ENCODE measurements at places on chromosomes 12 and 14. TPM values are rescaled to one million over a fixed set of nuclear protein-coding genes. Genes with fewer than 3 reads are reported as not detected.

SMCO3 gene
- total RNA-seq = not detected

ETFBKMT gene
- 1.1 TPM for total RNA-seq

HVCN1 gene
- total RNA-seq = 4.1 TPM

MORN3 gene
- total RNA-seq = 2.7 TPM

SLC4A8 gene
- total RNA-seq = 1.8 TPM

KRT71 gene
- total RNA-seq = not detected

KIF5A gene
- 0.99 TPM for total RNA-seq

OASL gene
- 26.5 TPM for total RNA-seq

RFLNA gene
- not detected for total RNA-seq

SIX6 gene
- not detected for total RNA-seq

CD163L1 gene
- total RNA-seq = not detected

PPFIA2 gene
- total RNA-seq = not detected

SRSF5 gene
- total RNA-seq = 303 TPM

PSME2 gene
- 411 TPM for total RNA-seq

GPRC5A gene
- total RNA-seq = 0.07 TPM

ENDOU gene
- not detected for total RNA-seq

KRT8 gene
- 0.51 TPM for total RNA-seq

KRT72 gene
- not detected for total RNA-seq
